ENCODE measurements at places on chromosomes 2 and 18.

- no peak for DNase-seq
Measured at GRCh38 chr18:56748698-56749268, 97.6 kb downstream of the WDR7 start.

DNA sequence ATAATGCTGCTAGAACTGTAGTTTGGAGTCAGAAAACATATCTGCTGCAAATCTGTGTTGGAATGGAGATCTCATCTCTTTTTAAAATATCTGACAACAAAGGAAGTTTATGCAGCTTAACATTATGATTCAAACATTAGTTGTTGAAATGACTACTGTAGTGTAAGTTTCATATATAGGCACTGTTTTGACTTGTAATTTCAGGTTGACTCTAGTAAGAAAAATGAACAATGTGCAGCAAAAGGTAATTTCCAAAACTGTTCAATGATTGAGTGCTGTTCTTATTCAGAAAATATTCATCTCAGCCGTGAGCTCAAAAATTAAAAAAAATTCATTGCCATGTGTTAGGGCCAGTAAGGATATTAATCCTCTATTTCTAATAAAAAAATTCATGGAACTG is 48.5 kb downstream of the CCDC138 start:
- no peak for DNase-seq

GRCh38 chr18:74631623-74632350 is 34.1 kb downstream of the ZNF407 start:
- no peak for DNase-seq

DNA sequence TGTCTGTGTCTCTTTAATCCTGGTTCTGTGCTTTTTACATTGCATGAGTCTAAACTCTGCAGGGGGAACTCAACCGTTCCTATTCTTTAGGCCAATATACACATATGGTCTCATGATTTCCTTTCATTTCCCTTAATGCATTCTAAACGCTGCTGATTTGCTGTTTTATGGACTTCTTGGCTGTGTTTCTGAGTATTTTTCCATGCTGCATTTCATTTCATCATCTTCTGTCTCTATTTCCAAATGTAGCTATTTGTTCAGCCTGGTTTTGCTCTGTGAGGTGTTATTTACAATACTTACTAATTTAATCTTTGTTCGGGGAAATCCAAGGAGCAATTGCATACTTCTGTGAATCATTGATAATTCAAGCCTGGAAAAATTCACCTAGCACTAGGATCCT is 897.2 kb downstream of the TSN start:
- no peak for DNase-seq

DNA sequence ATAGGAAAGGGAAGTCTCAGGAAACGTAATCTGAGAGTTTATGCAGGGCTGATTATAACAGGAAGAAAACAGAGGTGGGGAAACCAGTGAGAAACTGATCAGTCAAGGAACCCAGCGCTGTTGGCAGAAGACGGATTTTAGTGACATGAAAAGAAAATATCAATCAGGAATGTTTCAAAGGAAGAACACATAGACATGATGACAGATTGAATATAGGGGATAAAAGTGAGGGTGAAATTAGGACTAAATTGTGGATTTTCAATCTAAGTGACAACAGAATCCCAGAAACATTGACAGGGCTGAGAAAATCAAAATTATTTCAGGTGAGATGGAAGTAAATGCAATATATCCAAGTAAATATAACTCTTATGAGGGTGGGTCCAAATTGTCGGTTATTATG is 199.8 kb upstream of the CCDC150 start:
- DNase-seq, result no peak

DNA sequence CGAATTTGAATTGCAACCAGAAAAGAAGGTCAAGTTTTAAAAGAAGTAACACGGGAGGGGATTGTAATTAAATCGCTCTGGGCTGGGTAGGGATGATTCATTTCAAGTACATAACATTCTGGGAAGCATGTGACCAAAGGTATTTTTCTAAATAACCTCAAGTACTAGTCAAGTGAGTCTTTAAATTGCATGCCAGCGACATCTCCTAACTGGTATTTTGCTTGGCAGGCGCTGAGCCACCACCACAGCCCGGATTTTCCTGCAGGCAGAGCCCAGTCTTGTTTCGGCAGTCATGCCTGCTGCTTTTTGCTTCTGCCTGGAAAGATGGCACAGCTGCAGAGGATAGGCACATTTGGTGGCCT is 33.7 kb upstream of the NPAS2 start:
- no peak for DNase-seq

- no peak for DNase-seq
Measured at GRCh38 chr18:2444201-2444875, 127.0 kb downstream of the METTL4 start.

GRCh38 chr2:6254441-6254840 is 562.3 kb downstream of the SOX11 start:
- DNase-seq, result no peak

DNA sequence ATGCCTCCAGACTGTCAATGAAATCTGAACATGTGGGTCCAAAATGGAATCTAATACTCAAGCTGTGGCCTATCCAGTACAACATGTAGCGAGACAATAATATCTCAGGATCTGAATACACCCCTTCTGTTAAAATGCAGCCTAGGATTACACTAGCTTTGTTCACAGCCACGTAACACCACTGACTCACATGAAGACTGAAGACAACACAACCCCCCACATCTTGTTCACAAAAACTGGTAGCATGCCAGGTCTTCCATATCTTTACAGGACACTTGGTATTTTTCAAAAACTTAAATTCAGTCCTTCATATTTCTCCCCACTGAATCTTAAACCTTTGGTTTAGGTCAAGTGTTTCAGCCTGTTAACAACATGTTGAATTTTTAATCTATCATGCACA is 84.2 kb downstream of the SLC8A1 start:
- DNase-seq, result no peak

DNA sequence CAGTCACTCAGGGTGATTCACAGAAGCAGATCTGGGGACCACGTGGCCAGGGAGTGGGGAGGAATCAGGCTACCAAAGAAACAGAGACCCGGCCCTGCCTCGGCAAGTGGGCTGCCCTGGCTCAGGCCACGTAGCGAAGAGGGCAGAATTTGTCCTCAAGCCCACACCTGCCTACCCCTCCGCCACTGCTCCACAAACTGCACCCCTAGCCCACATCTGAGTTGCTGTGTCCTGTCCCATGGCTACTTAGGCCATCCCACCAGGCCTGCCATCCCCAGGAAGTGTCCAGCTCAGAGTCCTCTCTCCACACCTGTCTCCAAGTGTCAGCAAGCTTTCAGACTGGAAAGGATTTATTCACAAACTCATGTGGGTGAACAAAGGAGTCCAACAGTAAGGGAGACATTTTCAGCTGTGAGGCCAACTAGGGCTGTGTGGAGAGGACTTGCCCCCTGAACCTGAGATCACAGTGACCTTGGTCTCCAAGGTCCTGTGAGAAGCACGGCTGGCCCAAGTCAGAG is 31.7 kb upstream of the ASPRV1 start:
- no peak for DNase-seq

All from omental fat pad (tissue), 4 donors.